Activated CD4-positive, alpha-beta T cell treated with anti-CD3 and anti-CD28 coated beads, Interleukin-2, amount 10 ng/mL, durations not matched to agents 7 days and 5 days (primary cell): ENCODE measurements at places on chromosomes 5 and 9. TPM values are rescaled to one million over a fixed set of nuclear protein-coding genes. Genes with fewer than 3 reads are reported as not detected.

The AJM1 gene
- total RNA-seq: 4.1 TPM

The SLC6A18 gene
- not detected for total RNA-seq

The SLC27A6 gene
- not detected for total RNA-seq

The LPAR1 gene
- total RNA-seq: not detected

The CDK9 gene
- 99.4 TPM for total RNA-seq

The SPARC gene
- 1.1 TPM for total RNA-seq

The CCL19 gene
- total RNA-seq: not detected

The SPOCK1 gene
- total RNA-seq: 0.15 TPM

The STPG3 gene
- not detected for total RNA-seq

The TUT7 gene
- total RNA-seq: 38.2 TPM

The TERT gene
- total RNA-seq: 5.6 TPM

The C9orf152 gene
- not detected for total RNA-seq

The SGCD gene
- not detected for total RNA-seq

The IRX2 gene
- total RNA-seq: not detected

The SLC27A4 gene
- total RNA-seq: 15.8 TPM
